ENCODE measurements at places on chromosomes 11 and 22.

DNA sequence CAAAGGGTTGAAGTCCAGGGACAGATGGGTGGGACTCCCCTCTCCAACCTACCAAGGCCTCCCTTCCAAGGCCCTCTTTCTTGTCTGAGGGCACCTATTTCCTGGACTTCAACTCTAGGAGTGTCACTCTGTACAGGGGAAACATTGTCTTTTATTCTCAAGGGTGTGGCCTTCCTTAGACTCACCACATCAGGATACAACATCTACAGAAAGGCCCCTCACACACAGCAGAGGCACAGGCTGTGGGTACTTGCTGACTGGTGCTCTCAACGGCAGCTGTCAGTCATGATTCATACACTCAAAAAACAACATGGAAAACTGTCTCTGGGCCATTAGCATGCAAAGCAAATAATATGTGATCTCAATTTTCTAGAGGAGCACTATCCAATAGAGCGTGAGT, 78.0 kb downstream of the RCN1 start:
- no peak for DNase-seq

GRCh38 chr11:118652681-118653181, 26.7 kb downstream of the TREH start:
- DNase-seq: no peak

DNA sequence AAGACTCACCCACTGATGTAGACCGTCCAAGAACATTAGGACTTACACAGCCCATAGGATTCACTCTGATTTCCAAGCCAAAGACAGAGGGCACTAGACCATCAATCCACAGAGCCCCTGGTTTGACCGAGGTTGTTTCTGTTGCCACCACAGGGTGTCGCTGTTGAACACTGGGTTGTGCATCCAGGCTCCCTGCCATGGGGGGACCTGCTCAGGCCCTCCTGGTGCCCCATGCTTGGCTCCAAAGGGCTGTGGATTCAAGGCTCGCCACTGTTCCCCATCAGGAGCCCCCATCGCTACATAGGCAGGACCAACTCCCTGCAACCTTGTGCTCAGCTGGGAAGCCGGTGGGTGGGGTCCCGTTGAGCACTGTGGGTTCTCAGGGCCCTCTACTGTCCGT, 128.0 kb upstream of the ANO1 start:
- DNase-seq: no peak

DNA sequence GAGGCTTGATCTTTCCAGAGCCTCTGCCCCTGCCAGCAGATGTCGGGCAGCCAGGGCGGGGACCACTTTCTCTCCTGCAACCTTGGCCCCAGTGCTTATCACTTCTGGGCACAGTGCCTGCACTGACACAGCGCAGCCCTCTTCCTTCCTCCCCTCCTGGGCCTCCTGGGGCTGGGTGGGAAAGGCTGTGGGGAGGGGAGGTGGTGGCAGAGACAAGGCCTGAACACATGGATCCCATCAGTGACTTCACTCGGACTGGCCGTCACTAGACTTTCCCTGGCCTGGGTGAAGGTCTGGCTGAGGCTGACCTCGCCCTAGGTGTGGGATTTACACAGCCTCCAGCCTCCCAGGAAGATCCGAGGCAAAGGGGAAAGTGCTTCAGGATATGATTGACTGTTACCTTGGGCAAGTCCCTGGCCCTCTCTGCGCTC, 68.1 kb downstream of the LRRC32 start:
- DNase-seq: no peak

- no peak for DNase-seq
Measured at GRCh38 chr22:45686836-45687235, 15.2 kb downstream of the ATXN10 start.

- DNase-seq: no peak
Measured at GRCh38 chr11:71269603-71270511, 17.5 kb upstream of the SHANK2 start.

DNA sequence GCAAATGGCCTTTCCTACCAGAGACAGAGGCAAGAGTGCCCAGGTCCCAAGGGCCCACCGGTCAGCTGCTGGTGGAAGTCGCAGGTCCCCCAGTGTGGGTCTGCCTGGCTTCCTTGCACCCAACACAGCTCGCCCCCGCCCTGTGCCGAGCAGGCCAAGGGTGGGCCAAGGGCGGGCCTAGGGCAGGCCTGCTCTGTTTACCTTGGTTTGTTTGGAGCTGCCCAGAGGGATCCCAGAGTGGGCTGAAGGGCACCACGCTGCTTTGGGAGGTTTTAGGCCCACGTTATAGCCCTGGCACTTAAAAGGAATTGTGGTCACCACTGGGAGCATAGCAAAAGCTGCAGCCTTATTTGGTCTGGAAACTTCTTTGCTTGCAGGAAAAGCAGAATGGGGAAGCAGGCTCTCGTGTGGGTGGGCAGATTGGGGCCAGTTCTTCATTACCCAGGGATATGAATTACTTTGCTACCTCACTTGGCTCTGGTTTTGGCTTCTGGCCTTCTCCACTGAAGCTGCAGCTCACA, 38.0 kb downstream of the MRGPRD start:
- no peak for DNase-seq

- DNase-seq: peak; percentile 63
Measured at GRCh38 chr11:67262731-67263675, 3.3 kb upstream of the GRK2 start.

DNA sequence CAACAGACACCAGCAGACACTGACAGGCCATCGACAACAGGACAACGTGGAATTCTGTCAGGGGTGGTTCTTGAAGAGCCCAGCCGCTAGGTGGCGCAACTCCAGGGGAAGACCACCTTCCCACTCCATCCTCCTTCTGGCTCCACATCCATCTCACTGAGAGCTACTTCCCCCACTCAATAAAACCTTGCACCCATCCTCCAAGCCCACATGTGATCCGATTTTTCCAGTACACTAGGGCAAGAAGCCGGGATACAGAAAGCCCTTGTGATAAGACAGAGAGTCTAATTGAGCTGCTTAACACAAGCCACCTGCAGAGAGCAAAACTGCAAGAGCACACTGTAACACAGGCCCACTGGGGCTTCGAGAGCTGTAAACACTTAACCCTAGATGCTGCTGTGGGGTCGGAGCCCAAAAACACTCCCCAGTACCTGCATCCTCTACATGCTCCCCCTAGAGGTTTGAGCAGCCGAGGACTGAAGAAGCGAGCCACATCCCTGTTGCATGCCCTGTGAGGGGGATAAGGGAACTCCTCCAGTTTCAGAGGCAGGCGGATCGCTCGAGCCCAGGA, 11.5 kb upstream of the RAB39A start:
- peak; percentile 14 for DNase-seq

GRCh38 chr11:45332276-45332934, 46.3 kb upstream of the SYT13 start:
- peak; percentile 41 for DNase-seq

DNA sequence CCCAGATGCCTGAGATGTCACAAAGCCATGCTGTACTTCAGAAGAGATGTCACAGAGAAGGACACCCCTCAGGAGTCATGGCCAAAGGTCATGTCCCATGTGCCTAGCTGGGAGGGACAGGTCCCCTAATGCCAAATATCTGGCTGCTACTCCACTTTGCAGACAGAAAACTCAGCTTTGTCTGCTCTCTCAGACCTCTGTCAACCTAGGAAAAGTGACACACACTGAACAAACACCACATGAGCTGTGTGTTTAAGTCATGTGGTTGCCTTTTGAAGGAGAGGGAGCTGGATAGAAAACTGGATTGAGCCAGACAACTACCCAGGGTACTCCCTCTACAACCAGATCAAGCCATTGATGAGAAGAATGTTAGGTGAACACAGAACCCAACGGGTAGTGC, 3.5 kb downstream of the TRIM66 start:
- DNase-seq: no peak

GRCh38 chr11:29282088-29282487, 734.7 kb downstream of the KCNA4 start:
- no peak for DNase-seq
